ENCODE measurements at places on chromosomes 3 and 15. TPM values are rescaled to one million over a fixed set of nuclear protein-coding genes. Genes with fewer than 3 reads are reported as not detected.

Gene TOPAZ1
- total RNA-seq: 2.6 TPM

GRCh38 chr3:127734754-127735473 is 62.2 kb downstream of the ABTB1 start:
- peak; percentile 65 for DNase-seq

GRCh38 chr15:29968099-29968894 is 114.5 kb upstream of the GOLGA8J start:
- no peak for DNase-seq

GRCh38 chr15:23686466-23687142 is 501 bp downstream of the NDN start:
- no peak for DNase-seq

DNA sequence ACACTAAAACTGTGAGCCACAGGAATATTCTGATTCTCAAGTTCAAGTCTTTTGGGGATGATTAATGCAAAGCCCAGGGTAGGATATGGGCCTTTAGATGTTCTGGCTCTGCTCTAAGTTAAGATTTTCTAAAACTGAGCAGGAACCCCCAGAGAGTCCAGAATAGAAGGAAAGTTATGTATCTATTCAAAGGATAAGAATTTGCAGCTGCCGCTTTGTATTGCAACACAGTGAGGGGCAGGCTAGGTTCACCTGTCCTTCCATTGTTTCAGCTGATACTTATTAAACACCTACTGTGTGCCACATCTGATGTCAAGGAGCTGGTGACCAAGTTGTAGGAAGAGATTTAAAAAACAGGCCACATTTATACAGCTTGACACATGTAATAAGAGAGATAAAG is 290.4 kb downstream of the MAGI1 start:
- peak; percentile 50 for DNase-seq

DNA sequence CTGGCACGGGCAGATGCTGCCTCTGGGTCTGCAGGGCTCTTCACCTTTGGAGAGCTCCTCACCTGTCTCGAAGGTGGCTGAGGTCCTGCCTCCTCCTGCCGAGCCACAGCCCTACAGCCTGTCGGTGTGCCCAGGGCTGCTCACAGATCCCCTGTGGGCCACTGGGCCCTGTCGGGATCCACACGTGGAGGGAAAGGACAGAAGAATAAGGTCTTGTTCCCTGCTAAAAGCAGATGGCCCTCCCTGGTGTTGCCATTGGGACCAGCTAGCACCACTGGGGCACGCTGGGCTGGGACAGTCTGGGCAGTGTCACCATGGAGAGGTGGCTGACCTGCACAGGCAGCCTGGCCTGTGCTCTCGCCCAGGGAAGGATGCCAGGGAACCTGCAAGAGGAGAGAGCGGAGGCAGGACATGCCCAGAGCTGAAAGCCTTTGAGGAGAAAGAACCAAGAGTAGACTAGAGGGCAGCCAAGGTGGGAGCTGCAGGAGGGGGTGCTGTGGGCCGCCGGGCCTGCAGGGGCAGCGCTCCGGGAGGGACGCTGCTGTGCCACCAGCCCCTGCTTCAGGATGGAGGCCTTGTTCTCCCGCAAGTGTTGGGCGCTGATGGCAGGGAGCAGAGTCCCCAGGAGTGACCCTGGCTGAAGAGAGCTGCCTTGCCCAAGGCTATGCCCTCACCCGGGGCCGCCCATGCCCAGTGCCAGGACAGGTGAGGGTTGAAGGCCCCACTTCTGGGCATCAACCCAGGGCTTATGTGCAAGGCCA is 210.2 kb downstream of the XXYLT1 start:
- DNase-seq: no peak

GRCh38 chr3:41000471-41000870 is 198.8 kb upstream of the CTNNB1 start:
- peak; percentile 29 for DNase-seq

Data from umbilical cord (tissue), 2 donors.